ENCODE measurements at places on chromosomes 11 and 22.

GRCh38 chr11:9276571-9276970 lies 11.4 kb upstream of the DENND5A start:
- DNase-seq: peak; percentile 26

DNA sequence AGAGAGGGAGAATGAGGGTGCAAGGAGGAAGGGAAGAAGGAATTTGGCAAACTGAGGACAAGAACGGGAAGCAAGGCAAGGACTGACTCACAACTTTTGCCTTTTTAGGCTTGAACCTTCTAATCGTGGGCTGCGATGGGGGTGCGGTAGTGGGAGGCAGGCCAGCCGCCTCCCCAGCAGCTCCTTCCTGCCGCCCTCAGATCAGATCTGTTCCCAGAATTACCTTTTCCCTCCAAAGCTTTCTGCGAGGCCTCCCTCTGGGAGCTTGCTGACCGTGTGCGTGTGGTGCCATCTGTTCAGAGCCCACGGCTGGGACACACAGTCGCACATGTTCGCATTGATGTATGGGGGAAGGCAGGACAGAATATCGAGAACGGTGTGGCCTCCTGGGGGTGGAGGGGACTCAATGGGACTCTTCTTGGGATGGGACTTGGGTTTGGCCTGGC lies 86.9 kb upstream of the PARVA start:
- DNase-seq: peak; percentile 41

DNA sequence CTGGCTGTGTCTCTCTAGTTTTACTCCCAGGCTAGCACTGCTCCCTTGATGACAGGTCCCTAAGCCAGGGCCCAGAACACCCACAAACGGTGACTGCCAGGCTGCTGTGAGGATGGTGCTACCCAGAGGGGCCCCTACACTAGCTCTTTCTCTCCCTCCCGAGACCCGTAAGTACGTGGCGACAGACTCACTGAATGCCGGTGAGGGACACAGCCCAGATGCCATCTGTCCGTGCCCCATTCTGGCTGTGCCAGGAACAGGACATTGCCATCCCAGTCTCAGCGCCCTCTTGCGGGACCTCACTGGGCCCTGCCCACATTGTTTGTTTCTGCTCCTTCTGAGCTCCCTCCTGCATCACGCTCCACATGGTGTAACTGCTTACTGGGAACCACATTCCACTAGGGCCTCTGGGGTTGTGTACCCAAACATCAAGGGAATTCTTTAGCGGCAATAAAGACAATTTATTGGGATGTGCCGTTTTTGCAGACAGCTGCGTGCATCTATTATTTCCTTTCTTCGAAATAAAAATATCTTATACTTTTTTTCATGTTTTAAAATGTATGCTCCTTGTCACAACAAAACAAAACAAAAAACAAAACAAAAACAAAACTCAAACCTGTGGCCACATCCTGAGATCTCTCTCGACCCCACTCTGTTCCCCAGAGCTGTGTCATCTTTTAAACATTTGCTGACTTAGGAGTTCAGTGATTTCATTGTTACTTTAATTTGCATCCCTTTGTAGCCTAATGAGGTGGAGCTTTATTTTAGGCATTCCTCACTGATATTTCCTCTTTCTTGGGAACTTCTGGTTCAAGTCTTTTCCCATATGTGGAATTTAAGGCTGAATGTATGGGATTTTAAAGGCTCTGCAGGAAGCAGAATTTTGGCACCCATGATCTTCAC lies 4.4 kb upstream of the TPCN2 start:
- no peak for DNase-seq

DNA sequence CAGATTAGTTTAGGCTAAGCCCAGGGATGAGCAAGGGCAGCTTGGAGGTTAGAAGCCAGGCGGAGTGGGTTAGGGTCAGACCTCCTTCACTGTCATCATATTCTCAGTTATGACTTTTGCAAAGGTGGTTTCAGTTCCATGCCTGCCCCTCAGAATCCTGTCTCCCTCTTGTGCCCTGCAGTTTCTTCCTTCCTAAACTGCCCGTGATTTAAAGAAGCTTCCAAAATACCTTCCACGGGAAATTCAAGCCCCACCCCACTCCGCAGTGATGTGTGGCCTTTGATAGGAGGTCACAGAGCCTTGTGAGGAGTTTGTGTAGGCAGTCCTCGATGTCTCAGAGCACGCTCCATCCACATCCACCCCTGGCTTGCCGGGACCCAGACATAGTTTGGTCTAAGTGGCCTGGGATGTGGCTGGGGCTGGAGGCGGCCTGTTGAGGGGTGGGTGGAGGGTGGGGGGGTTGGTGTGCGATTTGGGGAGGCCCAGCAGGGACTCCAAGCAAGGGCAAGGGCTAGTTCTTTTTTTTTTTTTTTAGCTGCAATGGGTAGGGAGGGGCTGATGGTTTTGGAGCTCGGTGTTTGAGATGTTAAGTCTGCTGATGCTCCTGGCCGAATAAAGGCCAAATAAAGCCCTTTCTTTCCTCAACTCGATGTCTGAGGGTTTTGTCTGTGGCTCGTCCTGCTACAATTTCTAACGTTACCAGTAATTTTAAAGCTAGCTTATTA lies 1.6 kb upstream of the IFITM1 start:
- DNase-seq: no peak

DNA sequence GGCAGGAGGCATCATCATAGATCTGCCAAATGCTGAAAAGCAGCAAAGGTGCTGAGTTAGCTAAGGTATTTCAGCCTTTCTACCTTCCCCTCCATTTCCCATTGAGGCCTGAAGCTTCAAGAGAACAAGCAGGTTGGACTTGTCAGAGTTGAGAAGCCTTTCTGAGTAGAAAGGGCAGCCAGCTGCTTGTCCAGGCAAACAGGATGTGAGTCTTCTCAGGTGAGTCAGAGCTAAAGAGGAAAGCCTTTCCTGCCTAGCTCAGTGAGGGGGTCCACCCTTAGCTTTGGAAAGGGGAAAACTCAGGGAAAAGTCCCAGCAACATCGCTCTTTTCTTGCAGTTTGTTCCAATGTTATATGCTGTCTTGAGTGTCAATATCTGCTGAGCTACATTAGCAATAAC lies 13.2 kb upstream of the MPZL2 start:
- DNase-seq: no peak

DNA sequence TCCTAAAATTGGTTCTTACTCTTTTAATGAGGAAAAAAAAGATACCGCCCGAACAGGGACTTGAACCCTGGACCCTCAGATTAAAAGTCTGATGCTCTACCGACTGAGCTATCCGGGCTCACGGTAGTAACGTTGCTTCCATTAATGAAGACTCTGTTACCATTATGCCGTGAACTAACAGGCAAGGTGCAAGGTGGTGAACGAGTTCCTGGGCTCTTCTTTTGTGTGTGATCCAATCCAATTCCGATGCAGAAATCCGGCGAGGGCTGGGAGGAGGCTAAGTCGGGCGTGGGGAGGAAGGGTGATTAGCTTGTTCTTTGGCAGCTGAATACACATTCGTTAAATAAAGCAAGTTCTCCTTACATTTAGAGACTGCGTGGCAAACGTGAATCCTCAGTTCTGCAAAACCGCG lies 49.0 kb downstream of the OR4D9 start:
- DNase-seq: peak; percentile 53

Measured in glutamatergic neuron (in vitro differentiated cells).